ENCODE measurements at places on chromosomes 16 and 17.

DNA sequence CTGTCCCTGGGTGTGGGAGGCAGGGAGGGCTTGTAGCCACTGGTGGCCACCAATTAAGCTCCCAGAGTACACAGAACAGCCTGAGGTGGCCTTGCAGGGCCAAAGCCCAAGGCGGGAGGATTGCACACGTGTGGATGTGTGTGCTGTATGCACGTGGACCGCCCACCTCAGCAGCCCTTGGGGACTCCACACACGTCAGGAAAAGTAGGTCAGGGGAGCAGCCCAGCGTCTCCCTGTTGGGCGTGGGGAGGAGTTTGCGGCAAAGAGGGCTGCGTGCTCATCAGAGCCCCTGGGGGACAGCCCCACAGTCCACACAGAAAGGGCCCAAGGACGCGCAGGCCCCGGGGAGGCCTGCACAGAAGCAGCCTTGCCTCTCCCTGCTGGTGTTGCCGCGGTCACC is 19.6 kb downstream of the SBK1 start:
- DNase-seq, result peak; percentile 16

DNA sequence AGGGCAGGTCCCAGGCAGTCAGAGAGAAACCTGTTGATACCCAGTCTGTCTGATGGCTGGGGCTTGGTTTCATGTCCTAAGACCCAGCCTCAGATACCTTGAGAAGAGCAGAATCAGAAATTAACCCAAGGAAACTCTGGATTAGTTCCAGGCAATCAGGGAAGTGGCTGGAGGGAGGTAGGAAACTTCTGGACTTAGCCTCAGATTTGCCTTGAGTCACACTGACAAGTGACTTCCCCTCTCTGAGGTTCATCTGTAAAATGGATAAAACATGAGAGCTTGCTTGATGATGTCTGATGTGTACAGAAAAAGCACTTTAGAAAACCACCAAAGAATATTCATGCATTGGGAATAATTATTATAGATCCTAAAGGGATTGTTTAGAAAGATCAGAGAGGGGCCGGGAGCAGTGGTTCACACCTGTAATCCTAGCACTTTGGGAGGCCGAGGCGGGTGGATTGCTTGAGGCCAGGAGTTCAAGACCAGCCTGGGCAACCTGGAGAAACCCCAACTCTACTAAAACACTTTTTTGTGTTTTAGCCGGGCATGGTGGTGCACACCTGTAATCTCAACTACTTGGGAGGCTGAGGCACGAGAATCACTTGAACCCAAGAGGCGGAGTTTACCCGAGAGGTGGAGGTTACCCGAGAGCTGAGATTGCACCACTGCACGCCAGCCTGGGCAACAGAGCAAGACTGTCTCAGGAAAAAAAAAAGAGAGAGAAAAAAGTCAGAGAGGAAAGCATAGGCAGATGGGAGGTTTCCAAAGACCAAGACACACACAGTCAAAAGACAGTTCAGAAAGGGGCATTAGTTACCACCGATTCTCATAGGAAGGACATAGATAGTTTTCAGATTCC is 3.8 kb downstream of the CIITA start:
- no peak for DNase-seq

GRCh38 chr17:80789356-80789902 is 202.2 kb upstream of the CHMP6 start:
- peak; percentile 38 for DNase-seq

DNA sequence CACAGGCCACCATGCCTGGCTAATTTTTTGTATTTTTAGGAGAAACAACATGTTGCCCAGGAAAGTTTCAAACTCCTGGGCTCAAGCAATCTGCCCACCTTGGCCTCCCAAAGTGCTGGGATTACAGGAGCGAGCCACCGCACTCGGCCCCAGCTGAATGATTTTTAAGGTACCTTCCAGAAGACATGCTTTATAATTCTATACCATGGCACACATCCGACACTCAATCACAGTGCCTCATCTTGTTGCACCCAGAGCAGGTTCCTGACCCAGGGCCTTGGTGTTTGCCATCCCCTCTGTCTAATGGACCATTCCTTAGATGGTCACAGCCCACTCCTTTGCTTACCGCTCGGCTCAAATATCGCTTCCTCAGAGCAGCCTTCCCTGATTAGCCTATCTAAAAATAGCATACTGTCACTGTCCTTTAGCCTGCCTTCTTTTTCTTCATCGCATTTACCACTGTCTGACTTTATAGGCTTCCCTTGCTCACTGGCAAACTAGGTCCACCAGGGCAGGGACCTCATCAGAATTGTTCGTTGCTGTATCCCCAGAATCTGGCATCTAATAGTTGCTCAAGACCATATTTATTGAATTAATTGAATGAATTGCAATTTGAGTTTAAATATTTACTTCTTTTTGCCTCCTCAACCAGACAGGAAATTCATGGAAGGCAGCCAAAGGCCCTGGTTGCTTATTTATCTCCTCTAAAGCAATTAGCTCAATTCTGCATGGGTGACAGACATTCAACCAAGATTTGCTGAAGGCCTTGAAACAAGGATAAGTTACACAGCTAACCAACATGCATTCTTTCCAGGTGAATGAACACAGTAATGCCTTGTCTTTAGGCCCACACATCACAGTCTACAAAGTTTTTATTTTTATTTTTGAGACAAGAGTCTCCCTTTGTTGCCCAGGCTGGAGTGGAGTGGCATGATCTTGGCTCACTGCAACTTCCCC is 6.3 kb upstream of the TENT4B start:
- DNase-seq, result no peak

DNA sequence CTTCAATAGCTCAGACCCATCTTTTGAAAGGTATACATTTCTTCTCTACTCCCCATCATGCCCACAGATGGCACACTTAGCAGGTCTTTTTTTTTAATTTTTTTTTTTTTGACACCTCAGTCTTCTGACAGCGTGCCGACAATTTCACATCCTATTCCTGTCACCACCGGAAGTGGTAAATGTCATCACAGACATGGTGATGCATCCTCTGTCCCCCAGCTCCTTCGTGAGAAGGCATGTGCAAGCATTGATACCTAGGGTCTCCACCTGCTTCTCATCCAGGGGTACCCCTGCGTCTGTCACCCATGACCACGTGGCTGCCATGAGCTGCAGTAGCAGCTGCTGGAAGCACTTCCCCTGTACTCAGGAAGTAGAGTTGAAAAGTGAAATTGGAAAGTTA is 35.6 kb downstream of the ELAC2 start:
- DNase-seq, result no peak

GRCh38 chr16:68000450-68000849 is 1.2 kb upstream of the DPEP2 start:
- DNase-seq, result no peak

DNA sequence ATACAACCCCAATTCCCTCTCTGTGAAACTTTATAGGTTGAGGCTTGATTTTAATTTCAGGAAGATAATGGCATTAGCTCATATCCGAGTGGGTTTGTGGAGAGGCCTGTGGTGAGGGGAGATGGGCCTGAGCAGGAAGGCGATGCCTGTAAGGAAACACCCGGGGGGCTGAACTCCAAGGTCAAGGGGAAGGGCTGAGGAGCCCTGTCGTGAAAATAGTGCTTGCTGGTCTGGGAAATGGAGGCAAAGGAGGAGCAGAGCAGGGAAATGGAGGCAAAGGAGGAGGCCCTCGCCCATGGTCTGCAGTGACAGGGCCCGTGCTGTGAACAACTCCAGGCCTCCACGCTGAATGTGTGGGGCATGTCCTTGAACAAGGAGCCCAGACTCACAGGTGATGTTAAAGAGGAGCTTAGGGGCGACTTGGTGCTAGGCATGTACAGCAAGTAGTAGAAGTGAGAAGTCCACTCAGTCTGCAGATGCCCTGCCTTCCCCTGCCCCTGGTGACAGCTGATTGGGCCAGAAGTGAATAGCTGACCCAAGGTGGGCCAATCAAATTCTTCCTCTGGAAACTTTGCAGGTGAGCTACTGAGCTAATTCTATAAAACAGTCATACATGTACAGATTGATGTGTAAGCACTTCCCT is 38.1 kb downstream of the MRPS23 start:
- no peak for DNase-seq

- DNase-seq, result no peak
These were observed 1.9 kb downstream of the DRG2 start for GRCh38 chr17:18089613-18090012.

DNA sequence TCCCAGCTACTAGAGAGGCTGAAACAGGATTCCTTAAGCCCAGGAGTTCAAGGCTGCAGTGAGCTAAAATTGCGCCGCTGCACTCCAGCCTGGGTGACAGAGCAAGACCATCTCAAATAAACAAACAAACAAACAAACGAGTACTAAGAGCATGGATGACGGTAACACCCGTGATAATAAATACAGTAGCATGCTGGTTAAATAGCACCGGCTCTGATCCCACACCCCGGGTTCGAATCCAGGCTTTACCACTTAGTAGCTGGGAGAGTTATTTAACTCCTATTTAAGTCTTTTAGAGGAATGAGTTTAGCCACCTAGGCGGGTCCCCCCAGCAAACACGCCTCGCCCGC is 301 bp upstream of the METTL22 start:
- DNase-seq, result no peak

DNA sequence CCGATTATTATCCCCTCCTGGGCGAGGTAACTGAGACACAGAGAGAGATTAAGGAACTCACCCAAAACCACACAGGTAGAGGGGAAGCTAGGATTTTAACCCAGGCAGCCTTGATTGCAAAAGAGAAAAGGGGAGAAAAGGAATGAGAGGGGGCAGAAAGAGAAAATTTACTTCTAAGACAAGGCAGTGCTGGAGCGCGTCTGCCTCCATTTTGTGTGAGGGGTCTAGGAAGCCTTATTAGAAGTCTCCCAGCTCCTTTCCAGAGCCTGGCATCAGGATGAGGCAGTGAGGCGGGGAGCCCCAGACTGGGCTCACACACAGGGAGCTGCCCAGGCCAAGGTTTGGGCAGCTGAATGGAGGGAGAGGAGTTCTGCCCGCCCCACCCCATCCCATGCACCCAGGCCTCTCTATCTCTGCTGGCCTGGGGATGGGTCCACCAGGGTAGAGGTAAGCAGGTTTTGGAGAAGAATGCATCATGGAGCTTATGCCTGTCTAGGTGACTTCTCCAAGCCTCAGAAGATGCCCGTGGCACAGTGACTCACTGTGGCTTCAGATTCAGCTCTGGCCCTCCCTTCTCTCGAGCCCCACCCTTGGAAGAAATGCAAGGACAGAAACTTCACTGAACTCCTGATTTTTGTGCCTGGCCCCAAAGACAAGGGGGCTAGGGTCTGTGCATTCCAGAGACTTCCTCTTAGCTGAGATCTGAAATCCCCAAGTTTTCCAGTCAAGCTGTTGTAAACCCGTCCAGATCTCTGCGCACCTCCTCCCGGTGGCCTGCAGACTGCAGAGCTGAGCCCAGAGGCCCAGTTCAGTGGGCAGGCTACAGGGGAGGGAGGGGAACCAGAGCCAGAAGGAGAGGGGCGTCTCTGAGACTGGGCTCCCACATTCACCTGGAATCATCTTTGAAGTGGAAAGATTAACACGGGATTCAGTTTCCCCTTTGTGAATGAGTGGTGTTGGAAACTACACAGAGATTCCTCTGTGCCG is 95.1 kb upstream of the CDH5 start:
- DNase-seq, result no peak

DNA sequence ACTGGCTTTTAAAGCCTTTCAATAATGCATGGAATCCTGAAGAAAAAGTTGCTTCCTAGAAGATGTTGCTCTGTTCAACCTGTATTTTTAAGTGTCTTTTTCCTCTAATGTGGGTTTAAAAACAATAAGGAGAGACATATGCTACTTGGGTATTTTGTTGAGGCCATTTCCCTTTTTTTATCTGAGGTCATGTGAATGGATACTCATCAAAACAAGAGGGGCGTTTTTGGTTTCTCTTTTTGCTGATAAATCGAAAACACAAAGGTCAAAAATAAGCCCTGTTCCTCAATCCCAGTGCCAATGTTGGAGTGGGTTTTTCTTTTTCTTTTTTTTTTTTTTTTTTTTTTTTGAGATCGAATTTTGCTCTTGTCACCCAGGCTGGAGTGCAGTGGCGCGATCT is 468.0 kb upstream of the RBFOX1 start:
- no peak for DNase-seq

DNA sequence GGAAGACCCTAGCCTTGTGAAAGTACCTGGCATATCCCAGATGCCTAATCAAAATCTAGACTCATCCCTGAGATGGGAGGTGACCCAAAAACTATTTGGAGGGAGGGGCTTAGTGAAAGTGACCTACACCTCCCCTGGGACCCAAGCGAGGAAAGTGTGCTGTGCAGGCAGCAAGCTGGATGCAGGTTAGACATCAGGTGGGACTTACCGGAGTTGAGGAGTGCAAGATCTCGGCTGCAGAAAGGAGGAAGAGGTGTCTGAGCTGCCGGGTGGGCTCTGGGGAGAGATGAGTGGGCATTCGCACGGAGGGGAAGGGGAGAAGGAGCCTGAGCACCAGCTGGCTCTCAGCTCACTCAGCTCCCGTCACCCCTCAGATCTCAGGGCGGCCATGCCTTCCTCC is 10.3 kb upstream of the SBK1 start:
- DNase-seq, result no peak

- DNase-seq, result no peak
These were observed 297.5 kb downstream of the XYLT1 start for GRCh38 chr16:17173281-17173680.

DNA sequence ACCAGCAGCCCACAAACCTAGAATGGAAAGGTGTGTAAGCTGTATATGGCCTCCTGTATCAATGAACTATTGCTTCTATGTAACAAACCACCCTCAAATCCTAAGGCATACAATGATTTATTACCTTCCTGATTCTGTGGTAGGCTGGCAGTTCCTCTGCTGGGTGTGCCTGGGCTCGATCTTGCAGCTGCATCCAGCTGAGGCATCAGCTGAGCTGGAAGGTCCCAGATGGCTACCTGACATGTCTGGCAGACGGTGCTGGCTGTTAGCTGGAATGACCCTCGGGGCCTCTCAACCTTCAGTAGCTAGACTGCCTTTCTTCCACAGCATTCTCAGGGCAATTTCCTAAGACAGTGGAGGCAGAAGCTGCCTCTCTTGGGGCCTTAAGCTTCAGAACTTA is 152.7 kb downstream of the RAB11FIP4 start:
- no peak for DNase-seq

- DNase-seq, result no peak
These were observed 117.9 kb downstream of the SPACA3 start for GRCh38 chr17:33109336-33110072.

- DNase-seq, result no peak
These were observed 2.3 kb downstream of the MYH1 start for GRCh38 chr17:10516065-10516464.

- no peak for DNase-seq
These were observed 3.3 kb upstream of the PRSS33 start for GRCh38 chr16:2790631-2791030.

DNA sequence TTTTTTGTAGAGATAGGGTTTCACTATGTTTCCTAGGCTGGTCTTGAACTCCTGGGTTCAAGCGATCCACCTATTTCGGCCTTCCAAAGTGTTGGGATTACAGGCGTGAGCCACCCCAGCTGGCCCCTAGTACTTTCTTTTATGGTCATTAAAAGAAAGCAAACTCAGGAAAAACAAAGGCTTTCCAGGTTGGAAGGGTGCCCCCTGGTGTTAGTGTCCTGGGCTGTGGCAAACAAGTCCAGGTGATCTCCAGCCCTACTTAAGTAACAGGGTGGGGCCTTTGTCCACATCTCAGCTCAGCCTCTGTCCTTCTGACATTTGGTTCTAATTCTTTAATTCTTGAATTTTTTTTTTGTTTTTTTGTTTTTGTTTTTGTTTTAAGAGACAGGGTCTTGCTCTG is 6.9 kb downstream of the IGFBP4 start:
- DNase-seq, result peak; percentile 53

GRCh38 chr17:47720754-47721533 is 12.1 kb upstream of the TBX21 start:
- peak; percentile 98 for DNase-seq
